ENCODE measurements at places on chromosomes 5 and 9. TPM values are rescaled to one million over a fixed set of nuclear protein-coding genes. Genes with fewer than 3 reads are reported as not detected.

GBGT1 gene
- 9.3 TPM for total RNA-seq

SMIM15 gene
- total RNA-seq = 75.3 TPM

ATP10B gene
- total RNA-seq = 0.11 TPM

MCIDAS gene
- 0.39 TPM for total RNA-seq

SPTAN1 gene
- 210 TPM for total RNA-seq

NR5A1 gene
- total RNA-seq = 0.37 TPM

EDIL3 gene
- 61.0 TPM for total RNA-seq

TYRP1 gene
- total RNA-seq = not detected

All from H9 (cell line).